ENCODE measurements at places on chromosomes 3 and 15.

DNA sequence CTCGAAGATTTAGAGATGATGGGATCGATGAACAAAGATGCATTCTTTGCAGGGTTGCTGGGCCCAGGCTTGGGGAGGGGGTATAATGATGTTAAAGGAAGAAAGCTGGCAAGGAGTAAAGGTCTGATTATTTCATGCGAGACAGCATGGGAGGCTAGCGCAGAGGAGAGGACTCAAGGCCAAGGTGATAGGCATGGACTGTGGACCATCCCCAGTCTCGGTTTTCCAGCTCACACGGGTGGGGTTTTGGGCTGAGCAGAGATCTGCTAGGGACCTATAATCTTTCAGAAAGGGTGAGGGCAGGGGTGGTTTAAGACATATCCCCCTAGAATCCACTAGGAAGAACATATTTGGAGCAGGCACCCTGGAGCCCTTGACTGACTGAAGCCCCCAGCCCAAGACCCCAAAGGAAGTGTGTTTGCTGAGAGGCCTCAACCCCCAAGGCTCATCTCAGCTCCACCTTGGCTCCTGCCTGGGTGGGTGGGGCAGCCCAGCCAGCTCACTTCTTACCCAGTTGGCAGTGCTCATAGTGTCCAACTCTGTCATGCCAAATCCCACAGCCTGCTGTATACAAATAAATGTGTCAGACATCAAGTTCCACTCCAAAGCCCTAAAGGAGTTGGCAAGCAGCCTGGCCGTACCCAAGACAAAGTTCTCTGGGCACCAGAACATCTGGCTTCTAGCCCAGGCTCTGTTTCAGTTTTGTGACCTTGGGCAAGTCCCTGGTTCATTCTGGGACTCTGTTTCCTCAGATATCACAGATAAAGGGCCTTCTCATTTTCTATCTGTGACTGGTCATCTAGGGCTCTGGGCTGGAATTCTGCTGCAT, 17.9 kb downstream of the ACSBG1 start:
- no peak for DNase-seq

DNA sequence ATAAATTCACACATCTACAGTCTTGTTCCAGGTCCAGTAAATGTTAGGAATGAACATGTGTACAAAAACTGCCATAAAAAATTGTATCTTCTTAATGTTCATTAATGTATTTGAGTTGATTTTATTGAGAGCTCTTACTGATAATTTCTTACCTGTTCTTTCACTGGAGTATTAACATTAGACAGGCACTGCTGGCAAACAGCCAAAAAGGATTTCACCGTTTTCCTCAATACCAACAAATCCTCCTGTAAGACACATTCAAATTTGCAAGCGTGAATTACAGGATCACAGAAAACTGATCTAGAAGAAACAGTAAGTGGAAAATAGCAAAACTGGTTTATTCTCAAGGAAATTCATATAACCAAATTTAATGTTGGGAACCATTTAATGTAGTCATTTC, 127.4 kb downstream of the PCCB start:
- no peak for DNase-seq

GRCh38 chr3:194817936-194818335, 132.3 kb downstream of the FAM43A start:
- no peak for DNase-seq

DNA sequence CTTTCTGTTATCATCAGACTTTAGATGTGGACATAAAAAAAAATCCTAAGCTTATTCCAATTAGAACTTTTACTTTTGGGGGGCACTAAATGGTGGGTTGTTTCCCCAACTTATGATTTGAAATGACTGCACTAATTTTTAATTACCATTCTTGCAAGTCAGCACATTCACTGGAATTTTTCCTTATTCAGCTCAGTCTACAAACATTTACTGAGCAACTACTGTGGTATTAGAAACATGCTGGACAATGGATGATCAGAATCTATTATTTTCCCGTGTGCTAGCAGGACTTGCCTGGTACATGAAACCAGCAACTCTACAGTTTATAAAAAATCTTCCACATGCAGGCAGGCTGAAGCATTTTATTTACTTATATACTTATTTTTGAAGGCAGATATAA, 273.6 kb downstream of the FOXP1 start:
- DNase-seq: no peak

DNA sequence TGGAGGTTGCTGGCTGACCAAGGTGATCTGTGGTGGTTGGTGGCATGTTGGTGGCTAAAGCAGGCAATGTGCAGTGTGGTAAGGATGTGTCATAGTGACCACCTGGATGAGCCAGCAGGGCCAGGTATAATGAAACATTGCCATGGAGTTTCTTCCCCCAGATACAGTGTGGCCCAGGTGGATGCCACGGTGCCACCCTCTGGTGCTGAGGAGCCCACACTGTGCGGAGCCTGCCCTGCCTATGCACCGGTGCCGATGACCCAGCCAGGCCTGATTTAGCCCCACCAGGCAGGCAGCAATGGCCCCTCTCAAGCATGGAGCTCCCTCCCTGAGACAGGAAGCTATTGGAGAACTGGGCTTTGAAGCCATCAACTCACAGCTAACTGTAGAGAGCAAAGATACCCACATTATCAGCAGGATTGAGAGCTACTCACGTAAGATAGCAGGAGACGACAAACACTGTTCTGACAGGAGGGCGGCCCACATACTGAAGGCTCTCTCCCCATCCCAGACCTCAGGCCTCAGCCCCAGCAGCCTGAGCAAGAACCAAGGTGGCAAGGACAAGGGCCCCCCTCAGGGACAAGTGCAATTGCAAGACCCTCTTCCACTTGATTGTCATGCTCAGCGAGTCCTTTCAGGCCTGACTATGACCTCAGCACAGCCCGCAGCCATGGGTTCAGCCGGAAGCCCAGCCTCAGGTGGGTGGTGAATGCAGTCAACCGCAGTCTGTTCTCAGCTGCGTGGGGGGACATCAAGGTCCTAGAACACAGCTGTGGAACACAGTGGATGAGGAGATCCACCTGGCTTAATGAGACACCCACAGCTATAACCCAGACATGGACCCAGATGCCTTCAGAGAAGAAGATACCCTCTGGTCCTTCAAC, 82.8 kb upstream of the CDV3 start:
- DNase-seq: peak; percentile 72

DNA sequence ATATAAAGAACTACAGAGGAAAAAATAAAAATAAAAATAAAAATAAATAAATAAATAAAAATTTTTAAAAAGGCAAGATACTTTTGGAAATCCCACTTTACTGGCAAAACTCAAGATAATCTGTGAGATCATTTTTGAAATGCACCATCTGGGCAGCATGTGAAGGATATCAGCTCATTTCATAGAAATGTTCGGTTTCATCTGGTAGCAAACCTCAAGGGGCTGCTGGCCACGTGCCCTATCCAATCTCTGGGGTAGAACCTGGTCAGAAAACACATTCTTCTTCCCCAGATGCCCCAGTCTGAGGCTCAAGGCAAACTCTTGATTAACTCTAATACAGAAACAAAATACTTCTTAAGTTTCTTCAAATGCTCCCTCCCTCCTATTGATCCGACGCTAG, 166.0 kb downstream of the FMN1 start:
- no peak for DNase-seq

GRCh38 chr3:127889461-127889863, 25.6 kb upstream of the KBTBD12 start:
- no peak for DNase-seq

DNA sequence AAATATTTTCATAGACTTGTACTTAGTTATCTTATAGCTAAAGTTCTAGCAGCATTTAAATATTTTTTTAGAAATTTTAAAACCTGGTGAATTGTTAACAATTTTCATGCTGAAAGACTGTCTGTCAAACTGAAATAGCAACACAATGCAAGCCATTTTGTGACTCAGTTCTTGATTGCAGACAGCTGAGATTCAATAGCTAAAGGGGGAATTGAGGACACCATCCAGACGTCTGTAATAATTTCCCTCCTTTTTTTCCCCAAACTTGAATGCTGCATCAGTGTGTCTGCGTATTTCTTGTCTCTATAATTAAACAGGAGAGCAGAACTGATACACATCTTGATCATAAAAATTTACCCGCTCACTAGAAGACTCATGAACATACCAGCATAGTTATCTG, 468.3 kb downstream of the GBE1 start:
- DNase-seq: no peak

DNA sequence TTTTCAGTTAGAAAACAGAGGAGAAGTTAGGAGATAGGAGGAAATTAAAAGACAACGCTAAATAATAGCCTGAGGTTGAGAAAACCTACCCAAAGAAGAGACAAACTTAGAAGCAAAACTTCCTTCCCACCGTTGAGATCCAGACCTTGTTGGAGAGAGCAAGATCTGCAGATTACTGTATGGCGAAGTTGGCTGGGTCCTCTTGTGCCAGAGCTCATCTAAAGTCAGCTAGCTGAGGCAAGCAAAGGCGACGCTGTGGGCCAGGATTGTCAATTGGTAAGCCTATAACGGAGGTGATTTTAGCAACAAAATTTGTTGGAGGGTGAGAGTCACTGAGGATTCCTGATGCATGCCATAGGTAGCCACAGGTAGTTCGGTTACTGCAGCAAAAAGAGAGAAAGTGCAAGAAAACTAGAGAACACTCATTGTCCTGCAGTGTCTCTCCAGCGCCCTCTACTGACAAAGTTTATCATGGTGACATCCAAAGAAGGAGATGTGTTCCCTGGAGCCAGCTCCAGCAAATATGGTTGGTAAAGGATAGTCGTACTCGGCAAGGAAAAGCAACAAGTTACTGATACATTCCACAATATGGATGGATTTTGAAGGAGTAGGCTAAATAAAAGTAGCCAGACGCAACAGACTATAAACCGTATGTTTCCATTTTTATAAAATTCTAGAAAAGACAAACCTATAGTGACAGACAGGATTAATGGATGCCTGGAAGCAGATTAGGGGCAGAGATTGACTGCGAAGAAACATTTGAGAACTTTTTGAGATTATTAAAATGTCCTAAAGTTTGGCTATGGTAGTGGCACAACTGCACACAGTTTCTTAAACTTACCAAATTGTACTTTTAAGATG, 9.8 kb upstream of the OR5K4 start:
- DNase-seq: no peak

GRCh38 chr3:74233091-74233490, 381.4 kb downstream of the CNTN3 start:
- DNase-seq: no peak

DNA sequence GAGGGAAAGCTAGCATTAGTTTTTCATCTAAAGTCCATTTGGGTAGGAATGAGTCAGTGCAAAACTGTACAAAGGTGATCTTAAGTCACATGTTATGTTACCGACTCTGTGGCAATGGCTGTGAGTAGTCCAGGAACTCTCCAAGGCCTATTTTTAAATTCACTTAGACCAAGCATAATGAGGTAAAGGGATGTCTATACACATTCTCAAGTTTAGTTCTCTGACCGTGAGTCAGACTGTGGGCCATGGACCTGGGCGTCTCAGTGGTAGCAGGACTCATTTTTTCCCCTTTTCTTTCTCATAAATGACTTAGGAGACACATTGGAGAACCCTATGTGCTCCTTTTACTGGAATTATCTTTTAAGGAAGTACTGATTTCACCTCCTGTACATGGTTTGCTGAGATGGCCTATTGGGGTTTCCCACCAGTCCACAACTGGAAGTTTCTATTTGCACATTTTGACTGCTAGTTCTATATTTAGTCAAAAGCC, 488.7 kb upstream of the TPRG1 start:
- peak; percentile 42 for DNase-seq

GRCh38 chr3:177474652-177475355, 277.5 kb upstream of the TBL1XR1 start:
- no peak for DNase-seq

DNA sequence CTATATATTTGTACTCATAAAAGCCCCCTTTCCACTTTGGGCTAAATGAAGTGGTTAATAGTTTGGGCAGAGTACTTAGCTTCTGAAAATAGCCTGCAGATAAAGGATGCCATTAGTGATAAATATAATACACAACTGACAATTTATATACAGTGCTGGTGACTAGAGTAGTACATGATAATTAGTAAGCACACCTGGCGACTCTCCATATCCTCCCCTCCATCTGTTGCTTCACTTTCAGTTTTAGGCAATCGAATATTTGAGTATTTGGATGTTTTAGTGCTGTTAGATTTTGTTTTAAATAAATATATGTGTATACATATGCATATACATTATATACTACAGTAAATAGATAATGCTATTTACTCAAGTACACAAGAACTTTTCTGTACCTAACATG, 35.9 kb upstream of the CHMP2B start:
- DNase-seq: no peak

DNA sequence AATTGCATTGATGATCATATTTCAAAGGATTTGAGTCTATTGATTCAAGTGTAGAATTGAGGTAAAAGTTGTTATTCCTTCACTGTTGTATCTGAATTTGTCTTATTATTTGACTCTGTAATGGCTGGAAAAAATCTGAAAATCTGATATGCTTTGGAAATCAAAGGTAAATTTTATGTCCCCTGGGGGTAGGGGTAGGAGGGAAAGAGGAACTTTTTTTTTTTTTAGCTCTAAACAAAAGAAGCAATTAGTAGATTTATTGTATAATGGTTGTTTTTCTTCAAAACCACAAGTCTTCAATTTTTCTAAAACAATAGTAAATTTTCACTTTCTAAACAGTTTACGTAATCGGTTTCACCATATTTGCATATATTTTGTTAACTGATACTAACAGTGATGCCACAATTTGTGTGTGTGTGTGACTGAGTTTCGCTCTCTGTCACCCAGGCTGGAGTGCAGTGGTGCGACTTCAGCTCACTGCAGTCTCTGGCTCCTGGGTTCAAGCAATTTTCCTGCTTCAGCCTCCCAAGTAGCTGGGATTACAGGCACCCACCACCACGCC, 91.7 kb upstream of the GOLGA6L4 start:
- DNase-seq: no peak

DNA sequence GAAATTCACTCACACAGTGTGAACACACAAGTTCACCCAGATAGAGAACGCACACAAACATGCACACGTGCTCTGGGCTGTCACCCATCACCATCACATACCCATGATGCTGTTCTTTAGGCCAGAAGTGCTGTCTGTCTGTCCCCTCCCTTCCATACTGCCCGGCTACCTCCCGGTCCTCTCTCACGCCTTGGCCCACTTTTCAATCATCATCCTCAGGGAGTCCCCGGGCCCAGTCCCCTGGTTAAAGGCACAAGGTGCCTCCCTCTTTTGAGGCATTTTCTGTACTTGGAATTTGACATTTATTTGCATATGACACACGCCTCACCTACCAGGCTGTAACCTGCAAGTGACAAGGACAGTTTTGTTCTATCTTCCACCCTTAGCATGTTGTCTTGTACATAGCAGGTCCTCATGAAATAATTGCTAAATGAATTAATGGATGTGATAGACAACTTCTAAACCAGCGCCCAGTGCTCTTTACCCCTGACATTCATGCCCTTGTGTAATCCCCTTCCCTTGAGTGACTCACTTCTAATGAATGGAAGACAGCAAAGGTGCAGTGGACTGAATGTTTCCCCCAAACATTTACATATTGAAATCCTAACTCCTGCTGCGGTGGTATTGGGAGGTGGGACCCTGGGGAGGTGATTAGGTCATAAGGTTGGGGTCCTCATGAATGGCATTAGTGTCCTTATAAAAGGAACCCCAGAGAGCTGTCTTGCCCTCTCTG, 73.9 kb upstream of the ADPGK start:
- DNase-seq: no peak

GRCh38 chr3:115725800-115726199, 102.5 kb downstream of the GAP43 start:
- no peak for DNase-seq
